Activated CD8-positive, alpha-beta memory T cell treated with anti-CD3 and anti-CD28 coated beads, Interleukin-2, amount 50 U/mL, for 4 hours (primary cell): ENCODE measurements at places on chromosomes 3 and 15.
A peak's percentile ranks its signal among the peaks of the same experiment; 100 is the strongest.

GRCh38 chr3:189584645-189585044, 46.5 kb upstream of the TP63 start:
- DNase-seq = no peak

DNA sequence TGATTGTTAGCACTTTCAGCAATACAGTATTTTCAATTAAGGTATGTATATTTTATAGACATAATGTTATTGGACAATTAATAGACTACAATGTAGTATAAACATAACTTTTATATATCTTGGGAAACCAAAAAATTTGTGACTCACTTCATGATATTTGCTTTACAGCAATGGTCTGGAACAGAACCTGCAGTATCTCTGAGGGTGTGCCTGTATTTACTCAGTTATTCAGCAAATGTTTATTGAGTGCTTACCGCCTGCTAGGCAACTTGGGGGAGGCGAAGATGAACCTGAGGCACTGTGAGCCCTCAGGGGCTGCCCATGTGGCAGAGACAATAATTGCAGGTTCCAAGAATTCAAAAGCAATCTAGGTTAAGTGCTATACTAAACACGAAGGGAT, 144.8 kb downstream of the GABRB3 start:
- no peak for DNase-seq

DNA sequence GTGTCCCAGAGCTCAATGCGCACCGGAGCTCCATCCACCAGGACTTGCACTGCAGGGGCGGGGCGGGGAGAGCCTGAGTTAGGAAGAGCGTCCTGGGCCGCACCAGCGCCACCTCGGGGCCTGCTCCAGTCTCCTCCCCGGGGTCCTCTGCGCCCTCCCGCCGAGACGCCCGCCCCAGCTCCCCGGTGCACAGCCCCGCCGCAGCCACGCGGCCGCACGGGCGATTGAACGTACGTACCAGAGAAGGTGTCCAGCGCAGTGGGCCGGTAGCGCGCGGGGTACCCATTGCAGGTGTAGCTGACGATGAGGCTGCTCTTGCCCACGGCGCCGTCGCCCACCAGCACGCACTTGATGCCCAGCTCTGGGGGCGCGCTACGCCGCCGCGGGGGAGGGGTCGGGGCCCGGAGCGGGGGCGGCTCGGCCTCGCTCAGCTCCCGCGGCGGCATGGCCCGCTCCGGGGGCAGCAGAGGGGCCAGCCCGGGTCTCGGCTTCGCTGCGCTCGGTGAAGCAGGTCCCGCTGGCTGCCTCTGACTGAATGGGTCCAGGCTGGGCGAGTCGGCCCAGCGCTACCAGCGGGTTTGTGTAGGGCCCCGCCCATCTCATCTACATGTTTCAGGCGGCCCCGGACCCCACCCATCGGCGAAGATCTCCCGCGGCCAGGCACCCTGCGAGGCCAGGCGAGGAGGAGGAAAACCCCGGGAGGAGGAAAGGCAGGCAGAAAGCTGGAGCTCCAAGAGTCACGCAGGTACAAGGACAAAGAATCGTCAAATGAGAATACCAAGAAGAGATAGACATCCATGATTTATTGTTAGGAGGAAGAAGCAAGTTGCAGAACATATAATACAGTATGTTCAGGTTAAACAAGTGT, at the start of gene RHOV:
Gene RHOV, minus strand, starts transcription at position 541 of the 868 bp plus-strand sequence. Its CDS starts 95 bp downstream, at position 446.
- DNase-seq = peak; percentile 57

- DNase-seq = no peak
Observed at GRCh38 chr3:49327485-49327884, 12.4 kb downstream of the USP4 start.

DNA sequence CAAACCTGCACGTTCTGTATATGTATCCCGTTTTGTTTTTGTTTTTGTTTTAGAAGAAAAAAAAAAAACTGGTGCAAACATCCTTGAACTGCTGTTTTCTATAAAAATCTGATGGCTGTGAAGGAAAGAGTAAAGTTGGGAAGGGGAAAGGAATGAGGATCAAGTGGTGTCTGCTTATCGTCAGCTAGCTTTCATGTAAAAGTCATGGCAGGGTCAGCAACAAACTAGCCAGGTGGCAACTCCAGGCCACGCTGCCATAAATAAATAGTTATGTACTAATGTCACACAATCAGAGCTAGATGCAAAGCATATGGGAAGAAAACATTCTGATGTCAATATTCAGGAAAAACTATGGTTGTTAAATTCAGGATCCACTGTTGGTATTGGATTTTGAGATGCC, 2.3 kb upstream of the CDIN1 start:
- no peak for DNase-seq

GRCh38 chr3:150286390-150287147, 121.5 kb upstream of the TSC22D2 start:
- DNase-seq = peak; percentile 15

DNA sequence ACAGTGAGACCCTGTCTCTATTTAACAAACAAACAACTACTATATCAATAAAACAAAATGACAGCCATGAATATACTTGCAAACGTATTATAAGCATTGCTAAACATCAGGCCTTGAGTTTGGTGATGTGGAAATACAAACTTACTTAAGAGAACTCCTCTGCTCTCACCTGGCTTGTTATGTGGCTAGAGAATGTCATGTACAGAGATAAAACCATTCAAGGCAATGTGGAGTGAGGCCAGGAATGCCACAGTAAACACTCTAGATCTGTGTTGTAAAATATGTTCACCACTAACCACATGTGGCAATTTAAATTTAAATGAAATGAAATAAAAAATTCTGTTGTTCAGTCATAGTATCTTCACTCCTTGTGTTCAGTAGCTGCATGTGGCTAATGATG, 22.7 kb upstream of the RARB start:
- no peak for DNase-seq

DNA sequence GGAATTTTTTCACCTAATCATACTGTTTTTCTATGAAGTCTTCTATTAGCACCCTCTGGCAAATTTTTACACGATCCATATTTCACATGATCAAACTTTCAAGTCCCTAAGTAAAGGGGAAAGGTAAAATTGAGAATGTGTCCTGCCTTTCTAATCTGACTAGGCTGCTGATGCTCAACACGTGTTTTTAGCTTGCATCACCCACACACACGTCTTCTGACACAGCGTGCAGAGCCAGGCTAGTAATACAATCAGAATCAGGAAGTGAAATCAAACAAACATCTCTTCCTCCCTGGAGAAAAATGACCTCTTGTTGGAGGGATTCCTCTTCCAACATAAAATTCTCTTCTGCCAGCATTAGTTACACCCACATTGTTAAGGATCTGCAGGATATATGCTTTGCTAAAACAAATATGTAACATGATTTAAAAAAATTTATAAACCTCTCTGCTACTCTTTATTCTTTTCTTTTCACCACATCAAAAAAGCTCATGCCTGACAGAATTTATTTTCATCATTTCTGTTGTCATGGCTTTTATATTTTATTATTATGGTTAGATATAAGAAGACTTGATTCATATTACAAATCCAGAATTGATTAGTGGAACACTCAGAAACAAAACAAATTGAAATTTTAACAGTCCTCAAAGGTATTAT, 122.4 kb downstream of the RAP2B start:
- DNase-seq = peak; percentile 33

DNA sequence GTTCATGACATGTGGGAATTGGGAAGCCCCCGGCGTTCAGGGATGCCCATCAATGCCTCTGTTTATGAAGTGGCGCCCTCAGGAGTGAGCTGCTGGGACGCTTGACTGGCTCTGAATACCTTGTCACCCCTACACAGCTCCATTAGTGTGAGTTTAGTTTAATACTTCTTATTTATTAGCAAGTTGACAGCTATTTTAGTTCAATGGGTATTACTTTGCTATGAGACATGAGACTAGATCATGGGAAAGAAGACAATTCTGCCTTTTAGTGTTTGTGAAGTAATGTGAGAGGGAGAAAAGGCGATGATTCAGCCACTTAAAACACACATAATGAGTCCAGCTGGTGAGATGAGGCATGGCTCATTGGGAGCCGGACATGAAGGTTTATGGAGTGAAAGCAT, 678.5 kb downstream of the NR2F2 start:
- no peak for DNase-seq

GRCh38 chr3:123439806-123440580, 8.9 kb downstream of the ADCY5 start:
- no peak for DNase-seq

DNA sequence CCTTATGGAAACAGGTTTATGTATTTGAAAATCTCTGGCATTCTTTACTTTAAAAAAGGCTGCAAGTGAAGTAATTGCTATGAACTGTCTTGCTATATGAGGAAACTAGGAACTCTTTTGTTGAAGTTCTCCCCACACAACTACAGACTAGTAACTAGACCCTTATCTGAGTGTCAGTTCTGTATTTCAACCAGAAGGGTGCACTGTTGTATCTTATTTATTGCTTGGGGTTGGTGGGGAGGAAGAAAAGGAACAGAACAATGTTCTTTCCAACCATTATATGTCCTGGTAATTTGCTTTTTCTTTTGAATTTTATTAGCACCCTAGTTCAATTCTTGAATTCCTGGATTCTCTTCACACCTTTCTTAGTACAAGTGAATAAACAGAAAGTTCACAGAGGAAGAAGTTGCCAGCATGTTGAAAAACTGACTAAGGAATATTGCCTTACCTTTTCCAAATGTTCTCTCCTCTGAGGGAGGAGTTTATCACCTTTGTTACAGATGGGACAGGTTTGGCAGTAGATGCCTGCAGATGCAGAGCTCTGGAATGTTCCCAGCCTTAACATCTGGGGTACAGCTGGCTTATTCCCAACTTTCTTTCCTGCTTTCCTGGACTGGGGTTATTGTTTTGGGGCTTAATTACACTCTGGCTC, 162.4 kb upstream of the CFAP20DC start:
- no peak for DNase-seq

GRCh38 chr15:81292523-81293001, 31.4 kb downstream of the STARD5 start:
- DNase-seq = peak; percentile 47

DNA sequence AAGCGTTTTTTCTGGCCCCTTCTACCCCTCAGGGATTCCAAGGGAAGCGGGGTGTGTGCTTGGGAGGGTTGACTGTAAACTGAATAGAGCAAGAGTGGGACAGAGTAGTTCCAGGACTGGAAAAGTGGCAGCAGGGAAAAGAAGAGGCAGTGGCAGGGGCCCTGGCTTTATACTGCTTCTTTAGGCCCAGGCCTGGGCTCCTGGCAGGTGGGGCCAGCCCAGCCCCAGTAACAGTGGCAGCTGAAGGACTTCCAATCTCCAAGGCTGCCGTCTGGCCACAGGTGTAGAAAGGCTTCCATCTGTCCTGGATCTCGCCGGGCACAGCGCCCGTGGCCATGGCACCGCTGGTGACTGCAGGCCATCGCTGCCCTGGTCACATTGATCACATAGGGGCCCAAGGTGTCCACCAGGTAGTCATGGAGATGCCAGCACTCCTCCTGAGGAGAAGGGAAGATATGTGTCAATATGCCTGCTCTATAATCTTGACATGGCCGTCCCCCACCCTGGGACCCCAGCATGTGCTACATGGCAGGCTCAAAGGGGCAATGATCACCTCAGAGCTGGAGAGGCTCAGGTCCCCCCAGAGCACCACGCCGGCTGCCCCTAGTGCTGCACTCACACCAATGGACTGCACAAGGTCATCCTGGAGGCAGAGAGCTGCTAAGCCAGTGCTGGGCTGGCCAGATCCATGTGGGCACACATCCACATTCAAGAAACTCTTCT, 1.0 kb upstream of the IFRD2 start:
- no peak for DNase-seq

DNA sequence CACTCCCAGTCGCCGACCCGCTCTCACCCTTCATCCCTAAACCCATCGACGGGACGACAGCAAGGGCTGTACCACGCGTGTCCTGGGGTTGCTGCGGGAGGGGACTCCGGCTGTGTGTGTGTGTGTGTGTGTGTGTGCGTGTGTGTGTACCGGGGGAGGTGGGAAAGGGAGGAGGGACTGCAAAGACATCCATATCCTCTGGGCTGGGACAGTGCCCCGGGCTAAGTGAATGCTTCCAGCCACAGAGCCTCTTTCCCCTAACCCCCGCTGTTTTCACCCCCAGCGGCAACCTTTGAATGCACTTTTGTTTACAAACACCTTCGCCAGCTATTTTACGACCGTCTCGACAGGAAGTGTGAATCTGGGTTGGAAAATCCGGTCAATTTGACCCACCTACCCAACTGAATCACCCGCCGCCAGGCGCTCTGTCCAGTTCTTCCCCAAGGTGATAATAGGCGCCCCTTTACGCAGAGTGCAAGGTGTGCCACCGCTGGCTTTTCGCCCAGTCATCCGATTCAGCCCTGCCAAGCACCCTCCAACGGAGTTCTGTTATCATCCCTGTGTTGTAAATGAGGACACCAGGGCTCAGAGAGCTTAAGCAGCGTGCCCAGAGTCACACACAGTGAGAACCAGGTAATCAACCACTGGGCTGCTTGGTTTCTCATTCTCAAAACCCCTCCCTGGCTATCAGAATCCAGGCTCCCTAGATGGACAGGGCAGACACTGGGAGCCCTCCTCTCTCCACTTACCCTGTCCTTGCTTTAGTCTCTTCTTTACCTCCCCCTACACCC, 739 bp upstream of the AMOTL2 start:
- DNase-seq = no peak

DNA sequence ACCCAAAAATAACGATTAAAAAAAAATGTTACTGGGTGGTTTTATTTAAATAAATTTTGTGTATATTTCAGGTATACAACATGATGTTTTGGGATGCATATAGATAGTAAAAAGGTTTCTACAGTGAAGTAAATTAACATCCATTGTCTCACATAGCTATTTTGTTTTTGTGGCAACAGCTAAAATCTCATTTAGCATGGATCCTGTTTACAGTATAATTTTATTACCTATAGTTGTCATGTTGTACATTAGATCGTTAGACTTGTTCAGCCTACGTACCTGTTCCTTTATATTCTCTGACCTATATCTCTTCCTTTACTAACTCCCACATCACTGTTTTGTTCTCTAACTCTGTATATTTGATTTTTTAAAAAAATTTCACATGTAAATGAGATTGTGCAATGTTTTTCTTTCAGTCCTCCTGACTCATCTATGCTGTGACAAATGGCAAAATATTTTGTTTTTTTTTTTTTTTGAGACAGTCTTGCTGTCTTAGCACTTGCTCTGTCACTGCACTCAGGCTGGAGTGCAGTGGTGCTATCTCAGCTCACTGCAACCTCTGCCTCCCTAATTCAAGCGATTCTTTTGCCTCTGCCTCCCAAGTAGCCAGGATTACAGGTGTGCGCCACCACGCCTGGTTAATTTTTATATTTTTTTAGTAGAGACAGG, 45.6 kb downstream of the OIP5 start:
- no peak for DNase-seq

DNA sequence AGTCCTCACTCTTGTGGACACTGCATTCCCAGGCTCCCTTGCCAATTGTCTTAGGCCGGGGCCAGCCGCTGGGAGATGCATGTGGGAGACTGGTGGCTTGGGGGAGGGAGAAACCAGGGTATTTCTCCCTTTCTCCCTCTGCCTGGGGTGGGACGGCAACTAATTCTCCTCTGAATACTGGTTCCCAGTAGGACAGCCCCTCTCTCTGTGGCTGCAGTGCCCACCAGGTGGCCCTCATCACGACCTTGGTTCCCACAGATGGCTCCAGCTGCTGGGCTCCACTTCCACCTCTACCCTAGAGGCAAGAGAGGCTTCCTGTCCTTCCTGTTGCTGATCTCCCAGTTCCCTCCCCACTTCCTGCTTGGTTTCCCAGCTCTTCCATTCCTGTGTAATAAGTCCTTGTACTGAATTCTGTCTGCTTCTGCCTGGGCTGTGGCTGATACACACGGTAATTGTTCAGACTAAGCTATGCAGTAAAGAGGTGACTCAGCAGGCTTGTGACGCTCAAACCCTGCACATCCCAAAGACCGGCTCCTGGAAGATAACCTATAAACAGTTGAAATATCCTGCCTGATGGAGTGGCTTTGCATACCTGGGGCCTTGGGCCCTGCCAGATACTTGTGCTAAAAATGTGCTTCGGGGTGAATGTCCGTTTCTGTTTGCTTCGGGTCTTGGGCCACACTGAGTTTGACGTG, 20.4 kb upstream of the COPG1 start:
- no peak for DNase-seq
